ENCODE measurements at places on chromosomes 7 and 10.

DNA sequence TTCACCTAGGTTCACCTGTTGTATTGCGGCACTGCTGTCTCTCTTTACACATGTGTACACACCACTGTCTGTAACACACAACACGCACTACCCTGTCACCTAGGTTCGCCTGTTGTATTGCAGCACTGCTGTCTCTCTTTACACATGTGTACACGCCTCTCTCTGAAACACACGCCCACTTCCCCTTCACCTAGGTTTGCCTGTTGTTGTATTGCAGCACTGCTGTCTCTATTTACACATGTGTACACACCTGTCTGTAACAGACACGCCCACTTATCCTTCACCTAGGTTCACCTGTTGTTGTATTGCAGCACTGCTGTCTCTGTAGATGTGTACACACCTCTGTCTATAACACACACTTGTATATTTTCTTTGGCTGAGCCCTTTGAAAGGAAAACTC, 51.5 kb downstream of the WDR37 start:
- DNase-seq: no peak

DNA sequence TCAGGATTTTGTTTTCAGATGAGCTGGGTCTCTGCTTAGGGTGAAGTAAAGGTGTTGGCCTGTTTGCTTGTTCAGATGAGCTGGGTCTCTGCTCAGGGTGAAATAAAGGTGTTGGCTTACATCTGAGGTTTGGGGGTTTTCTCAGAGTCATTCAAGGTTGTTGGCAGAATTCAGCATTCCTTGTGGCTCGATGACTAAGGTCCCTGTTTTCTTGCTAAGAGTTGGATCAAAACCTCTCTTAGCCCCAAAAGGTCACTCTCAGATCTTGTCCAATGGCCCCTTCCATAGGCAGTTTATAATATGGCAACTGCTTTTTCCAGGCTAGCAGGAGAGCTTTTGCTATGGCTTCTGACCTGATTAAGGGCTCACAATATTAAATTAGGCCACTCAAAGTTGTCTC, 106.6 kb downstream of the ADAM22 start:
- no peak for DNase-seq

- DNase-seq: no peak
These were observed 39.6 kb downstream of the TSPAN15 start for GRCh38 chr10:69490876-69491275.

DNA sequence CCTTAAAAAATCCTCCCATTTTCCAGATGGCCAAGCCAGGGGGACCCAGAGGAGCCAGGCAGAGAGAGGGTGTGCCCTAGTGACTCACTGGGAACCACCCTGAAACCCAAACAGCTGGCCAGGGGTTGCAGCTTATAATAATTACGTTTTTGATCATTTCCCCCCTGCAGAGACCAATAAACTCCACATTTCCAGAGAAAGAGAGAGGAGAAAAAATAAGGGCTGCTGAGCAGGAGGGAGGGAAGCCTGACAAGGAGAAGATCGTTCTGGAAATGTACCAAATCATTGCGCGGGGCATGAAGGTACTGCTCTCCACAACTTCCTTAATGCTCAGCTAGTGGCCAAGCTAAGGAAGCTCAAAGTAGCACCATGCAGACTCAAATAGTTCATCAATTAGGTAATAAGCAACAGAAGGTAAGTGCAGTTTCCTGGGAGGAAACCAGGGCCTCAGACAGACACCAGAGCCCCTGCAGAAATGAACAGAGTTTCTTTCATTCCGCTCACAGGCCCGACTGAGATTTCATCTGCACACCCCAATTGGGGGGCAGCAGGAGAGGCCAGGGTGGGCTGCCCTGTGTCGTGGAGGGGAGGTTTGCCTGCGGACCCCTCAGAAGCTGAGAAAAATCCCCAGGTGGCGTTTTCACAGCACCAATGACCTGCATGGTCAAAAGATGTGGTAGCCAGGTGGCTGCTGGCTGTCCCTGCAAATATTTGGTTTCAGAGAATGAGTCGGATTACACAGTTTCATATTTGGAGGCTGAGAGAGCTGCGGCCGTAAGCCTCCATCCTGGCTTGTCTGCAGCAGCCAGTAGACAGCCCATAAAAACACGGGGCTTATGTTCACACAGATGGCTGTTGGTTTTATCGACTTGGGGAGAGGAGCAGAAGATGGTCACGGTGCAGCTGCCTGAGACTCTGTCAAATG, 153.2 kb upstream of the LYZL2 start:
- DNase-seq: no peak

GRCh38 chr10:103852189-103852711, 3.1 kb downstream of the SH3PXD2A start:
- no peak for DNase-seq

DNA sequence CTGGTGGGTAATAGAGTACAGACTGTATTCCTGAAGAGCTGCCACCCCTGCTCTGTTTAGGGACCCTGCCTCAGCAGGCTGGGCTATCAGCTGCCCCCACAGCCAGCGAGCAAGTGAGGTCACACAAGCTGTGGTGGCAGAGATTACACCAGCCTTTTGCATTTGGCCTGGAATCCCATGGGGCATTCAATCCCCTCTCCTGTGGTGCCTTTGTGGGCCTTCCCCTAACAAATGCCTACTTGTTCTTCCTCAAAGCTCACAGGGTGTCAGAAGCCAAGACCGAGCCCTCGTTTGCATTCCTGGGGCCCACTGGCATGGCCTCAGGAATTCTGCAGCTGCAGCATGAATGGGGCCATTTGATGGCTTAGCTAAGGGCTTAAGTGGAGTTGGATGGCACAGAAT, 212.7 kb upstream of the PHYHIPL start:
- DNase-seq: no peak

- DNase-seq: no peak
These were observed 604 bp upstream of the CYP3A43 start for GRCh38 chr7:99827040-99827778.

- DNase-seq: peak; percentile 31
These were observed 1.9 kb downstream of the SLC29A4 start for GRCh38 chr7:5284304-5285281.

DNA sequence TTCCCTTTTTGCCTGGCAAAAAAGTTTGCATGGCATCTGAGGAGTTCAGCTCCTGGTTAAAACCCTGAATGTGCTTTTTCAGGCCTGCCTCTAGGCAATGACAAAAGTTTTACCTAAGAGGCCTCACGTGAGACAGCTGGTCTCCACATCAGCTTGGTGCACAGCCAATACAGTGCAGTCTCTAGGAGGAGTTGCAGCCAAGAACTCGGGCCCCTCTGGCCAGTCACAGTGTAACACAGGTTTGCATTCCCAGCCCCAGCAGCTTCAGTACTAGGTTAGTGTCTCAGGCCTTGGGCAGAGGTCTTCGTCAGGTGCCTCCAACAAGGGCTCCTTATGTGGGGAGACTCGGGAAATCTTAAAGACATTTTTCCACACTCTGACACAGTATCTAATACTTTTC, 771.7 kb downstream of the SORCS1 start:
- DNase-seq: no peak

DNA sequence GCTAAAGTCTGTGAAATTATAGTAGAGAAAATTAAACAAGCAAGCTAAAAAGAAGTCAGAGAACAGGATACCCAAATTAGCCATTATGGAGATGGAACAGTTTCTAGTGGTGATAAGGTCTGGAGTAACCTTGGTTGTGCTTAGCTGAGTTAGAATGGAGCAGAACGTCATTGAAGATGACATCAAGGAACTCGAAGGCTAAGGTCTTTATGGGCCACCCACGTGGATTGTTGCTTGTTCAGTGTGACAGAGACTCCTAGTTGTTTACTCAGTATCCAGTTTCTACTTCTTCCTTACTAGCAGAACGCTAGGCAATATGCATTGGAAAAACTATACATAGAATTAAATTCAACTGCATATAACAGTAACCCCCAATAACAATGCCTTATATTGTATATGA, 39.7 kb downstream of the AHCYL2 start:
- no peak for DNase-seq

GRCh38 chr7:2403718-2404648, 572 bp downstream of the CHST12 start:
- DNase-seq: peak; percentile 32

DNA sequence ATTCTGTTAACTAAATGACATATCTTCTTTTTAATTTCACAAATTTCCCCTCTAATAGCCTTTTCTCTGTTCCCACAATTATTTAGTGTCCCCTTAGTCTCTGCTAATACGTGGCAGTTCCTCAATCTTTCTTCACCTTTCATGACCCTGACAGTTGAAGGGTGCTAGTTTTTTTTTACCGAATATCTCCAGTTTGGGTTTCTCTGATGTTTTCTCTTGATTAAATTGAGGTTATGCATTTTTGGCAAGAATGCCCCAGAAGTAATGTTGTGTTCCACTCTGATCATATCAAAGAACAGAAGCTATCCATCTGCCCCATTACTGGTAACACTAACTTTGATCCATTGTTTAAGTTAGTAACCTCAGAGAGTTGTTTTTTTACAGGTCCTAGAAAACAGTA, 133.6 kb upstream of the ASAH2 start:
- DNase-seq: no peak

DNA sequence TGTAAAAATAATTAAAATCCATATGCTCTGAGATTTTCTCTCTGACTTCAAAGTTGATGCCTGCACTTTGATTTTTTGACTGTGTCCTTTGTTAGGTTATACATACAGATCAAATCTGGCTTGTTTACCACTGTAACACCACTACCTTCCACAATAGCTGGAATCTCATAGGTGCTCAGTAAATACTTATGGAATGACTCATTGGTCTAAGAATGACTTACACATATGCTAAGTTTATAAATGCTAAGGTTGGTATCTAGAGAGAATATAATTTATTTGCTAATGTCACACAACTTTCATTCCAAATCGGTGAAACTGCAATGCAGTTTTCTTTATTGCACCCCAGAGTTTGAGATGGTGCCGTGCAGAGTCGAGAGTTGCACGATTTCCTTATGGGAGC, 578.5 kb downstream of the SH2D4B start:
- DNase-seq: no peak

DNA sequence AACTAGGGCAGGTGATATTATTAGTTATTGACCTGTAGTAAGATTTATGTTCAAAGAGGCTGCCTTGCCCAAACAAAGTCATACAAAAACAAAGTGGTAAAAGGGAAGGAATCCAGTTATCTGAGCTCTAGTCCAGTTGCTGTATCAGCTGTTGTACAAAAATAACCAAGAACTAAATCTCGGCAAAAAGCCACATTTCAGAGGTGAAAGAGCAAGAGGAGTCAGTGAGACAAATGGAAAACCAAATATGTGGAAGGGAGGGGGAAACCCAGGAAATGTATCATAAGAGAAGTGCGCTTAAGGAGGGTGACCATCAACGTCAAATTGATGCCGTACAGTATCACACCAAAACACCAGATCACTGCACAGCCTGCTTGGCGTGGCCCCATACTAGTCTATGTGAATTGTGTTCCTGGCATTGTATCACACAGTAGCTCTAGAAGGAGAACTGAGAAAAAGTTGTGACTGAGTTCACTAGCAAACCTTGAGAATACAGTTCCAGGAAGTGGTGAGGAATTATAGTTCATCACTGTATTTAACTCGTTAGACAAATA, 6.4 kb downstream of the AGBL3 start:
- no peak for DNase-seq

DNA sequence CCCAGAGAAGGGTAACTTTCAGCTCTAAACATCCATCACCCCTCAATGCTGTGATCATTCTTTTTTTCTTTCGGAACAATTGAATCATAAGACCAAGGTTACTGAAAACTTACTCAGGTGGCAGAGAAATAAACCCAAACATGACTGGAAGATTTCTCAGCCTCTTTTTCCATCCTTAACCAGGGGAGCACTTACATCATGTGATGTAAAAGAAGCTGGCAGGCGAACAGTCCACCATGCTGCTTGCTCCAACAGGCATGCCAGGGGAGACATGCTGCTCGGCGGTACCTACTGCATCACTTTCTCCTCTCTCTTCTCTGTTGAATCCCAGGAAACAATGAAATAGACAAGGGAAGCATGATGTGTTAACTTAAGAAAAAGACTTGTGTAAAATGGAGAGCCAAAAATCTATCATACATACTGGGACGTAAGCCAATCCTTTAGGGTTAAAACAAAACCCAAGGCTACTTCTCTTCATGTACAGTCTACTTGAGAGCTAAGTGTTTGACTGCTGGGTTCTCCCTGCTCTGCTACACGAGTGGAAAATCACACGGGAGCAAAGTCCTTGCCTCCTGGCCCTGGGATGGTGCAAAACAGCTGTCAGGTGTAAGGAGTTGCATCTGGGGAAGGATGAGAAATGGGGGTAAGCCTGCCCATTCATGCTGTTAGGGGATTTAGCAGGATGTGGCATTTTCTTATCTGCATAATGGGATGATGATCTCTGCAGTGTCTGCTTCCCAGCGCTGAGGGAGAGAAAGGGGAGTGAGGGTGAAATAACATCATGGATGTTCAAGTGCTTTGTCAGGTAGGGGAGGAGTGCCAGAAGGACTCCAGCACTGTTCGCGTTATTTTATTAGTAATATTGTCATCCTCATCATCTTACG, 64.3 kb upstream of the ZNF438 start:
- no peak for DNase-seq

DNA sequence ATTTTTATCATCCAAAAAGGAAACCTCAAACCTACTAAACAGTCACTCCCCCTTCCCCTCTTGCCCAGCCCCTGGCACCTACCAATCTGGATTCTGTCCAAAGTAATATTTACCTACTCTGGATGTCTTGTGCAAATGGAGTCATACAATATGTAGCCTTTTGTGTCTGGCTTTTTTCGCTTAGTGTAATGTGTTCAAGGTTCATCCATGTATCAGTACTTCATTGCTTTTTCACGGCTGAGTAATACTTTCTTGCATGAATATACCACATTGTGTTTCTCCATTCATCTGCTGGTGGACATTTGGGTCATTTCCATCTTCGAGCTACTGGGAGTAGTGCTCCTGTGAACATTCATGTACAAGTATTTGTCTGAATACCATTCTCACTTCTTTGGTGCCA, 113.6 kb downstream of the EEPD1 start:
- no peak for DNase-seq

- DNase-seq: no peak
These were observed 11.0 kb downstream of the CYREN start for GRCh38 chr7:135159359-135160085.

- DNase-seq: no peak
These were observed 1061.1 kb downstream of the SORCS3 start for GRCh38 chr10:105702211-105702610.

DNA sequence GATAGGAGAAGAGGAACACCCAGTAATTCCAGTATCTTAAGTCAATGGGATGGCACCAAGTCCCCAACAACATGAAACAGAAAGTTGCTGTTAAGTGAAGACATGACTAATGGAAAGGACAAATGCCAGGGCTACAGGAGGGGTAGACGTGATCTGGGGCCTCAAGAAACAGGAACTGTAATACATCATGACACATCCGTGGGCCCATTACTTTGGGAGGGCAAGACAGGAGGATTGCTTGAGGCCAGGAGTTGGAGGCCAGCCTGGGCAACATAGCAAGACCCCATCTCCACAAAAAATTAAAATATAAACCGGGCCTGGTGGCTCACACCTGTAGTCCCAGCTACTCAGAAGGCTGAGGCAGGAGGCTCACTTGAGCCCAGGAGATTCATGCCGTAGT, 408.6 kb upstream of the PRKCQ start:
- no peak for DNase-seq

- DNase-seq: no peak
These were observed 115.4 kb downstream of the TMEM178B start for GRCh38 chr7:141189231-141189630.

GRCh38 chr10:14603534-14604102, 171.1 kb downstream of the FAM107B start:
- DNase-seq: peak; percentile 29
